ENCODE measurements at places on chromosomes 16 and 17.

DNA sequence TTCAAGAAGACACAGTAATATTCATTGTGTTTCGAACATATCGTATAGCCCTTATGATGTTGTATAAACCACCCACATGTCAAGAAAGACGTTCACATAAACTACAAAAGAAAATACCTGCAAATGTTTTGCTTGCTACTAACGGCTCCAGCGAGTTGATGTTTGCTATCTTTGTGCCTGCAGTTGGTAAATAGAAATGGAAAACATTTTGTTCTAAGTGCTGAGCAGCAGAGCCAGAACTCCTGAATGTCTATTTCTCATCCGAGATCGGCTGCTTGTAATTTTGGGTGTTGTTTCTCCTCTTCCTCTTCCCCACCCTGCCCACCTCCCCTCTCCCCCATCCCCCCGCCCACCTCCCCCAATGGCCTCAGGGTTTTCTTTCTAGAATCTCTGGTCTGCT lies 5.0 kb downstream of the SYT17 start:
- DNase-seq = no peak

DNA sequence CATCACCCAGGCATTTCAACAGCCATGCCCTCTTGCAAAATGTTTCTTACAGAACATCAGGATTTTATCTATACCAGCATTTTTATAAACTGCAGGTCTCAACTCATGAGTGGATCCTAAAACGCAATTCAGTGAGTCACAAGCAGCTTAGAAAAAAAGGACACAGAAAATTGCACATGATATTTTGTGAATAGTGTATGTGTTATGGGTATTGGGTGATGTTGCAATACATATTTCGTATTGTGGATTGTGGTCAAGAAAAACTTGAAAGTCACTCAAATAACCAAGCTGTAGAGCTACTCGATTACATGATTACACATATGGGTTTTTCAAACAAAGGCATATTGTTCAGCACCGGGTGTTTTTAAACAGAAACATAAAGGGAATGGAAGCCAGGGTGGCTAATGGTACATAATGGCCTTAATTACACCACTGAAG lies 1.4 kb downstream of the WIPI1 start:
- DNase-seq = no peak

- no peak for DNase-seq
These were observed 6.2 kb upstream of the CYB561 start for GRCh38 chr17:63452046-63452961.

DNA sequence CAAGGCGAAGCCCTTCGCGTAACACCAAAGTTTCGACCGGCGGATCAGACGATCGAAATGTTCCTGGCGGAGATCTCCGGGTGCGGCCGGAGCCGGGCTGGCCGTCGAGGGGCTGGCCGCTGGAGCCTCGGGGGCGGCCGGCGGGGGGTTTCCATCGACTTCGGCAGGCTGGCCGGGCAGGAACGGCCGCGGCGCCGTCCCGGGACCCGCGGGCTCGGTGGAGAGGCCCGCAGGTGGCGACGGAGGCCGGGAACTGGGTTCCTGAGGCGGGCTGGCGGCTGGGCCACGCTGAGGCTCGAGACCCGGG lies 1.1 kb downstream of the EPOP start:
- no peak for DNase-seq

DNA sequence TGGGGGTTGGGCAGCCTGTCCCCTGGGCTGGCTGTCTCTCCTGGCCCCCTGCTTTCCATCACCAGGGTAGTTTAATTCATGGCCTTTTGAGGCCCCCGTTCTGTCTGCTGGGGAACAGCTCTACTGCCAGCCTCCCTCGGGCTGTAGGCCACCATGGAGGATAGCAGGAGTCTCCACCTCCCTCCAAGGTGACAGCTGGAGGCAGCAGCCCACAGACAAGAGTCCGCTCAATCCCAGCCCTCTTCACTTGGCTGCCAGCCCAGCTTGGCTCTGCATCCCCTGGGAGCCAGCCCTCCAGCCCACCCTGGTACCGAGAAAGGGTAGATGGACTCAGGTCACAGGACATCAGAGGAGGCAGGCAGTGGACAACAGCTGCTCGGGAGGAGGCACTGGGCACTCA lies 194.6 kb upstream of the SDK2 start:
- no peak for DNase-seq

GRCh38 chr17:57665696-57666095 lies 79.4 kb downstream of the CCDC182 start:
- no peak for DNase-seq

GRCh38 chr16:4531811-4532210 lies 6.8 kb downstream of the CDIP1 start:
- DNase-seq = no peak

GRCh38 chr16:14353340-14353739 lies 276.7 kb downstream of the PARN start:
- no peak for DNase-seq

DNA sequence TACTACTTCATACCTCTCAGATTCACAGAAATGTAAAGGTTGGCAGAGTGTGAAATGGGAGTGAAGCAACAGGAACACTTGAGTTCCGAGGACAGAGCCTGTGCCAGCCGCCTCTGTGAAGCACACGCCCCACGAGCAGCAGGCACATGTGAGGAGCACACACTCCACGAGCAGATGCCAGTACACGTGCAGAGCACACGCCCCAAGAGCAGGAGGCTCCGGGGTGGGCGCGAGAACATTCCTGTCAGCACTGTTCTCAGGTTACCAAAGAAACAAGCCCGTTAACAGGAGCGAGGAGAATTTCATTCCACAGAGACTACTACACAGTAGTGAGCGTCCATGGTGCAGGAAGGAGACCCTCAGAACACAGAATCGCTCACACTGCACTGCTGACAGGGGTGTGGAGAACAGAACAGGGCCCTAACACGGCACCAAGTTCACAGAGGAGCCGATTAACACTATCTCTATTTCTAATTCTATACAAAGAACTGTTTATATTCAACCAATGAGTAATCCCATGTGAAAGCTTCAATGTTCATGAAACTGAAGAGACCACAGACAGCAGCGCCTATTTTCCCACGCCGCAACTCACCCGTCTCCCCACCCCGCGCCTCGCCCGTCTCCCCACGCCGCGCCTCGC lies 40.1 kb downstream of the KLHDC4 start:
- DNase-seq = no peak

GRCh38 chr16:24070851-24071250 lies 185.3 kb upstream of the CACNG3 start:
- DNase-seq = peak; percentile 20

- DNase-seq = no peak
These were observed 39.3 kb downstream of the ENGASE start for GRCh38 chr17:79113699-79114457.

GRCh38 chr16:31420037-31420436 lies 8.1 kb downstream of the COX6A2 start:
- peak; percentile 7 for DNase-seq

DNA sequence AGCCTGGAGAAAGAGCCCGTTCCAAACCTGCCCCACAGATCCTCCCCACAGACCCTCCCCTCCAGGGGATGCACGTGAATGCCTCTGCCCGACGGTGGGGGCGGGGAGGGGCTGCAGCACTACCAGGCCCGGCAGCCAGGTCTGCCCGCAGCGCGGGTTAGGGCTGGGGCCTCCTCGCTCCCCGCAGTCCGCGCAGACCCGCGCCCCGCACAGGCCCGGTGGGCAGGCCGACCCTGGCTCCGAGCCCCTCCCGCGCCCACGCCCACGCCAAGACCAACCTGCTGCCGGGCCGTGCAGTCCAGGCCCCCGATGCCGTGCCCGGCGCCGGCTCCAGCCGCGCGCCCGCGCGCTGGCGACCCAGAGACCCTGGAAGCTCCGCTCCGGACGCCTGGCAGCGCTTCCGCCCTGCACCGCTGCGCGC lies at the start of gene RPUSD1:
RPUSD1 (minus strand) TSS at position 404 of the 421 bp plus-strand sequence. CDS start 644 bp downstream, outside the sequence.
- DNase-seq = no peak

DNA sequence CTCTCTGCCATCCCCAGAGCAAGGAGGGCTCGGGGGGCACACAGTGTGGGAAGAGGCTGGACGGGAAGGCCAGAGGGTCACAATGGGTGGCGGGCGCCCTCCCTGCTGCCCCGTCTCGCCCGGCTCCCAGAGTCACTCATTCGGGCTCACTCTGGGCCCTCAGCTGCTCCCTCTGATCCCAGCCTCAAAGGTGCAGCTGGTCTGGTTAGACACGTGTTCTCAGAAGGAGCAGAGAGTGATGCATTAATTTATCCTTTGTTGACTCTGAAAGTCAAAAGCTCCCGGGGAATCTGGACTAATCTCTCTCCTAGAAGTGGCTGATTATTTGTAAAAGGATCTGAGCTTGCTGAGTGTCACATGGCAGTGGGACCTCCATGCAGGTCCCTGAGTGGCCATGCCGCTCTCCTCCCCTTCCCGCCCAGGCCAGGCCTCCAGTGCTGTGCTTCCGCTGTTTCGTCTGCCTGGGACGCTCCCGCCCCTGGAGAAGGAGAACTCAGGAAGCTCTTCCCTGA lies 87.5 kb downstream of the SEC14L1 start:
- DNase-seq = no peak

DNA sequence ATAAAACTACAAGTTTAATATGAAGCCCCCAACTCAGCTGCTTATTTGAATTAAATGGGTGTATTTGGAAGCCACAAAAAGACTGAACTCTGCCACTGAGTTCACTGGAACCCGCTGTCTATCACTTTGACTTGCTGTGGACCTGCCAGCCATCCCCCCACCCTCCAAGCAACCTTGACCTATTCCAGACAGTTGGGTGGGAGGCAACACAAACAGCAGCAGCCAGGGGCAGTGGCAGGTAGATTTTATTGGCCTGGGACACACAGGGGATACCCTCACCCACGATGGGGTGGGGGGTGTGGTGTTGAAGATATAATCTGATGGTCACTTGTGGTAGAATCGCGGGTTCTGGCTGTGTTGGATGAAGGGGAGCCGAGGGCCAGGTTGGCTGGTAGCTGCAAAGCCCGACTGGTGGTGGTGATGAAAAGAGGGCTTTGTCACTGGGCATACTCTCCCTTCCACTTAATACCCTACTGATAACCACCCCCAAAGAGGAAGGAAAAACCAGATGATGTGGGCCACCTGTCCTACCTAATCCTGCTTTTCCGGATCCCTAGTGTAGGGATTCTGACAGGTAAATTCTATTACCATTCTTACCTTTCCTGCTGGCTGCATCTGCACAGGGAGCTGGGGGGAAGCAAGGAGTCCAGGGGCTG lies 2.6 kb downstream of the GPS2 start:
- DNase-seq = no peak

DNA sequence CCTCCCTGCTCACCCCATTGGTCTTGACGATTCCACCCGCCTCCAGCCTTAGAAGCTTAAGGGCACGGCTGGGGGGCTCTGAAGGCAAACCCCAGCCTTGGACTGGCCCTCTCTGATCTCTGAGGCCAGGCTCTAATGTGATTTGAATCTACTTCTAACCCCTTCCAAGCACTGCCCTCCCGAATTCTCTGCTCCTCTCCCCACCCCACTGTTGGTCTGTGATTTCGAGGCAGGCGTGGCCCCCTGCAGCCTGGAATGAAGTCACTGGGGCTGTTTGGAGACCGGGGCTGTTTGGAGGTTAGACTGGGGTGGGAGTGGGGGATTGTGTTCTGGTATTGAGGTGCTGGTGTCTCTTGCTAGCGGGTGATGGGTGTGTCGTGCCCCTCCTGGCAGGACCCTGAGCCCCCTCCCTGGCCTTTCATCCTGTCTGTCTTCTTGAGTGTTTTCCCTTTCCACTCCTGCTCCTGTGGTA lies 2.2 kb downstream of the GRB7 start:
- DNase-seq = no peak

DNA sequence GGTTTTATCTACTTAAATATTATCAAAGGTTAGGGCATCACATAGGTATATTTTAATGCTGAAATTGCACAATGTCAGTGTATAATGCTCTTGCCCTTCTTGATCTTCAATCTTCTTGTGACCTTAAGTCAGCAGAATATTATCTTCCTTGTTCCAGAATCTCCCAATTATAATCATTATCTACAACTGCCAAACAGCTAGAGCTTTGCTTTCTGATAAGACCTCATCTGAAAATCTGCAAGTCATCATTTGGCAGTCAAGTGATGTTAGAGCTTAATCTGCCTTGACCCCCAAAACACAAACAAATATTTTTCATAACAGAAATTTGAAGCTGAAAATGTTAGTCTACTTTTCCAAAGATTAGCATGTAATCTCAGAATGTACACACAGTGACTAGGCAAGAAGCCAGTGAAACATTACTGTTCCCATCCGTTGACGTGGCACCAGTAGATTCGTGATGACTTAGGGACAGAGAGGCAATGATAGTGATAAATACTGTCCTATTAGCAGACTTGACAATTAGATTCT lies 19.8 kb downstream of the REXO5 start:
- no peak for DNase-seq

GRCh38 chr16:81938326-81939163 lies 72.7 kb downstream of the SDR42E1 start:
- no peak for DNase-seq
